ENCODE measurements at places on chromosomes 4 and X.

GRCh38 chr4:163132469-163133218 is 34.0 kb downstream of the NAF1 start:
- no peak for DNase-seq

DNA sequence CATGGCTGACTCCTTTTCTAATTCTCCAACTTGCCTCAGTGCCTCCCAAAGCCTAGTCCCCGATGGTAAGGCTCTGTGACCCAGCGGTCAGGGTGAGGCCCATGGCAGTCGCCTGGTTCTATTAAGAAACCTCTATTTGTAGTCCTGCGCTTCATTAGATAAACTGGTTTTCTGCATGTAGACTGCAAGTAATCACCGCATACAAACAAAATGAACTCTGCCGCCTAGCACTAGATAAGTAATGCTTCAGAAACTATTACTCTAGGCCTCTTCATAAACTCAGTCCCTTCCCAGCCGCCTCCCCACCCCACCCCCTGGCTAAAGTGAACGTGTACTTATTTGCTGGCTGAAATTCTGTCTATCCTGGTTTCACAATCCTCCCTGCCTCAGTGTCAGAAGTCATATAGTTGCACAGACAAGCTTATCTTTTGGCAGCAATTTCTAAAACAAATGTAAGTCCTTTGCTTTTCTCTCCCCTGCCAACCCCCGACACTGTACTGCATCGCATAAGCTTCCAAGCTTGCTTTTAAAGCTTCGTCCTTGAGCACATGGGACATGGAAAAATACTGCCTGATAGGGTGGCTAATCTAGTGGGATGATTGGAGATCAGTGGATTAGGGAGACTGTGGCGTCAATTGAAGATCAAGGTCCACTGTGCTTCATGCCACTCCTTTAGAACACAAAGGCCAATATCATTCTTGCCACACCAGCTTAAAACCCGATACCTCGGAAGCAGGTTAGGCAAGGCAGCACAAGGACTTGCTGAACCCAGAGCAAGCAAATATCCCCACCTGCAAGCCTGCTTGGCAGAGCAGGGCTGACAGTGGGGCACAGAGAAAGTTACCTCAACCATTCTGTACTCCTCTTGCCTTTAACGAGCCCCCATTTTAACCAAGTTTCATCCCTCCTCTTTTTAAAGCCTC is 125.8 kb downstream of the IRF2 start:
- no peak for DNase-seq

DNA sequence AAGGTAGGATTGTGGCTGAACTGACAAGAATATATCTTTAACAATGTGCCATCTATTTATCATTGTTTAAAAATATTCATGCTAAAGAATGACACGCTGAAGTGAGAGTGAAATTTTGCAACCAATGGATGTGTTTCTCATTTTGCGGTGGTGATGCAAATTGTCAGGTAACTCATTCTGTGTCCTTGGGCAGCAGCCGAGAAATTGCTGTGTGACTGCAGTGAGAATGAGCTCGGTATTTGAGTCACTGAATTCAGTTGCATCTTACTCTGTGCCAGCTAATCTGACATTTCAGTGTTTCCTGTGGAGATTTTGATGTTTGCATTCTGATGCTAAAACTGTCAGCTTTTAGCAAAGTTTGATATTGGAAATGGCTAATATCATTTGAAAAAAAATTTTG is 28.1 kb downstream of the MCUB start:
- DNase-seq = no peak

DNA sequence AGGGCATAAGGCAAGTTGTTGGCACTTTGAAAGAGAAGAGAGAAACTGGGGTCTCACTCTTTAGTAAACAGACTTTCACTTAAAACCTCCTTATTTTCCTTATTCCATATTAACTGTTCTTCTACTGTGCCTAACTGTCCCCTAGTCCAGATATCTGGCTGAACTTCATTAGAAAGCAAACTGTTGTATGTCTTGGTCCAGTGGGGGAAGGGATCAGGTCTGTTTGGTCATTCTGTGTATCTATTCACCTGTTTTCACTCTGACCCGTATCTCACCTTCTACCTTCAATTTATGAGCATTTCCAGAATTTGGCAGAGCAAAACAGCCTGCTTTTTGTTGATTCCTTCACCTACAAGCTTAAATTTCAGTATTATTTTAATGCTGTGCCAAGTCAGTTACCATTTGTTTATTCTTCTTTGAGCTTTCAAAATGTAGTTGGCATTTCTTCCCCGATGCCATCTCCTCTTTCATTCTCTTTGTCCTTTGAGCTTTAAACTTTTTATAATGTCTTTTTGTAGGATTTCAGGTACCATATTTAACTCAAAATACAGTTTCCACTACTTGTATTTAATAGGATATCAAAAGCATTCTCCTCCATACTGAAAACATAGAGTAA is 188.6 kb upstream of the PPARGC1A start:
- no peak for DNase-seq

GRCh38 chr4:82583897-82584587 is 22.3 kb upstream of the TMEM150C start:
- no peak for DNase-seq

DNA sequence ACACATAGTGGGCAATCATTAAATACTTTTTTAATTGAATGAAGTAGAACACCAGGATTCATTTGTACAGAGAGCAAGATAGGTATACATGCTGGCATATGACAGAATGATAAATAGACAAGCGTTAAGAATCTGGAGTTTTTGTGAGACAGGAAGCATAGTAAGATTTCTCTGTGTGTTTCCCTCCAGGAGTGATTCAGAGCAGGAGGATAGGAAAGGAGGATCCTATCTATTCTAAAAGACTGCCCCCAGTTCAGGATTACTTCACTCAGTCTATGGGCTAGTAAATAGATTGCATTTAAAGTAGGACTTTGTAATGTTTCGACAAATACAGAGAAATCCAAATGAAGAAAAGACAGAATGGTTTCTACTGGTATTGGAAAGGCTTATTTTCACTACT is 423.7 kb downstream of the PDGFC start:
- no peak for DNase-seq

GRCh38 chr4:5185551-5185950 is 134.3 kb downstream of the STK32B start:
- DNase-seq = no peak

GRCh38 chr4:84804136-84804535 is 162.4 kb downstream of the WDFY3 start:
- no peak for DNase-seq

- DNase-seq = no peak
Measured at GRCh38 chr4:101183666-101184373, 163.5 kb downstream of the PPP3CA start.

DNA sequence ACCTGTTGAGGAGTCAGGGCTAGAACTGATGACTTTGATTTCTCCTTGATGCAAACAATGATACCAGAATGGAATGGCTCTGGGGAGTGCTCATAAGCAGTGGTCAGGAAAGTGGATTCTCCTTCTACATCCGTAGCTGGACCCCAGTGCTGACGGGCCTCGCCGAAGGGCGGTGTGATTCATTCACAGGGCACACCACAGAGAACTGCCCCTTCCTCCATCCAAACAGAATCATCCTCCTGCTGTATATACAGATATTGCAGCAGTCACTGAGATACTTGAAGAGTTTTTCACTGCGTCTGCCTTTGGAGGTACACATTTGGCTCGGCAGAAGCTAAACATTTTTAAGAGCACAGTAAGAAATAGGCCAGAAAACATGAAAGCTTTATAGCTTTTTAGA is 7.3 kb upstream of the DCTD start:
- DNase-seq = no peak

DNA sequence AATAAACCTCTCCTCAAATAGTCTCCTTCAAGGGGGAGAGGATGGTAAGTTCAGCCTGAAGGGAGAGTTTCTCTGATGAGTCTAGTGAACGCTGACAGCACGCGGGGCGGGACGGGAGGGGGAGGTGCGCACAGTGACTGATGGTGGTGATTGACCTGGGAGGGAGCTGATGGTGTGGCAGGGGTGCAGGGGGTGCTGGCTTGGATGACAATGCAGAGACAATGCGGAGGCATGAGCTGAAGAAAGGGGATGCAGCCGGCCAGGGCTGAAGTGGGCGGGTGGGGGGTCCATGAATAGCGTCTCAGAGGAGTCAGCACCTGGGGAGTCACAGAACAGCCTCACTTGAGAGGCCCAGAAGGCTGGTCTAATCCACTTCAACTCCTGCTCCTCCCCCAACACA is 142.5 kb upstream of the PJA1 start:
- no peak for DNase-seq

GRCh38 chr4:142120921-142121320 is 484.5 kb downstream of the IL15 start:
- DNase-seq = no peak

DNA sequence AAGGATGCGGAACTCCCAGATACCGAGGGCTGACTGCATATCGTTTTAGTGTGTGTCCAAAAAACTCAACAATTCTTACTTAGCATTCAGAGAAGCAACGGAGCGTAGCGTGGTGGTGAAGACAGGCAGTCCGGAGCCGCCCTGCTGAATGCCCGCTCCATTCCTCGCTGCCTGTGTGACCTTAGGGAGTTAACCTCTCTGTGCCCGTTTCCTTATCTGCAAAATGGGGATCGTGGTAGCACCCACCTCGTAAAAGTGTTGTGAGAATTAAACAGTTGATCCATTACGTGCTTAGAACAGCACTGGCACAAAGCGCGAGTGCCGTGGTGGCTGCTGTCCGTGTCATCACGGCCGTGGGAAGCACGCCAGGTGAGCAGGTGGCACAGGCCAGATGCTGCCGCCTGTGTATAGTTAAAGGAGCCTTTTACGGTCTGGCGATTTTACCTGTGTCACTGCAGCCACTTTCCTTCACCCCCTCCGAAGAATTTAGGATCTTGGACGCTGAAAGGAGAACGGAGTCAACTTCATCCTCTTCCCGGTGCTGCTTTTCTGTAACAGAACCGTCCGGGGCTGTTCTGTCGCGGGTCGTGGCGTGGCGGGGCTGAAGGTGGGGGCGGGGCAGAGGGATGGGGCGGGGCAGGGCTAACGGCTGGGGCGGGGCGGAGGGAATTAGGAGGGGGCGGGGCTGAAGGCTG is 885 bp downstream of the CCDC110 start:
- peak; percentile 55 for DNase-seq

DNA sequence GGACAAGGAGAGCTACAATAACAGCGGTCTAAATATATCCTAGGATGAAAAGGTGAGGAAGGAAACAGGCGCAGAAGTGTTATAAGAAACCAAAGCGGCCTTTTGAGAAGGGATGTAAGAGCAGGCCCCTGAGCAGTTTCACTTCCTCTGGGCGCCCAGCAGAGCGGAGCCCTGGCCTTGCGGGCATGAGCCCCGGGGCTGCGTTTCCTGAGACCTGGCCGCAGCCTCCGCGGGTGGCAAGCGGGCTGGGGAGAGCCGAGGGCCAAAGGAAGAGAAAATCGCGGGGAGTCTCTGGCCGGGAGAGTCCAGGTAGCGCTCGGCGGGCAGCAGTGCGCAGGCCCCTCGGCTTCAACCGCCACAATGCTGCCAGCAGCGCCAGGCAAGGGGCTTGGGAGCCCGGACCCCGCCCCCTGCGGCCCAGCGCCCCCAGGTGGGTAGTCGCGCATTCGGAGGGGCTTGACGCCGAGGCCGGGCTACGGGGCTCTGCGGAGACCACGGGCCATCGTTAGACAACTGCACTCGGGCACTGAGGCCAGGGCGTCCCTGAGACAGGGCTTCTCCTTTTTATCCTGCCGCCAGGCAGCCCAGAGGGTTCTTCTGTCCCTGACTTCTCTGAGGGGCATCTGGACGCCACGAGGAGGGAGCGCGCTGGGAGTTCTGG is at the start of gene BANK1:
Gene BANK1, plus strand, starts transcription at position 210 of the 661 bp plus-strand sequence. Its CDS starts 151 bp downstream, at position 361.
- peak; percentile 85 for DNase-seq

- DNase-seq = no peak
Measured at GRCh38 chrX:119145241-119145653, 17.6 kb upstream of the KIAA1210 start.

DNA sequence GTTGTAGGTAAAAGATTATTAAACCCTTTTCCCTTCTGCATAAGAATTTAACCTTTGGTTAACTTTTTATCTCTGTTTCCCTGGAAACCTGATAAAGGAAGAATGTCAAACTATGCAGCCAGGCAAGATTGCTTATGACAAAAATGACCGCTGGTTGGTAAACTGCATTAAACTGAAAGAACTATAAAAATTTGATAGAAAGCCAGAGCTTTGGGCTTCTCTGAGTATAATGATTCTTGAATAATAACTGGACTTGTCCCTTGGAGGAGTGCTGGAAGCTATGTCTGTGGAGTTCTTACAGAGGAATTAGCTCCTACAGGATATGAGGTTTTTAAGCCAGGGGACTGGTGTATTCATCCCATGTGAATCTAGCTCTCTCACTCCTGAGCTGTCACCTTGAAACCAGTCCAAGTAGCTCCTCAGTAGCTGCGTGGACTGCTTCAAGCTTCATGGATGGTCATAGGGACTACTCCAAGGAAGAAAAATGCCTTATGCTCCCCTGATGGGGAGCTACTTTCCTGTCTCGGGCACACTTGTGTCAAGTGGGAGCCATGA is 52.0 kb downstream of the RASL11B start:
- no peak for DNase-seq

GRCh38 chr4:53059871-53060270 is 197.8 kb downstream of the RASL11B start:
- DNase-seq = no peak

GRCh38 chr4:158295053-158295452 is 84.8 kb downstream of the TMEM144 start:
- DNase-seq = no peak

- DNase-seq = no peak
Measured at GRCh38 chr4:42716996-42717395, 60.1 kb upstream of the ATP8A1 start.

GRCh38 chr4:78923464-78924312 is 15.6 kb downstream of the PAQR3 start:
- DNase-seq = no peak

DNA sequence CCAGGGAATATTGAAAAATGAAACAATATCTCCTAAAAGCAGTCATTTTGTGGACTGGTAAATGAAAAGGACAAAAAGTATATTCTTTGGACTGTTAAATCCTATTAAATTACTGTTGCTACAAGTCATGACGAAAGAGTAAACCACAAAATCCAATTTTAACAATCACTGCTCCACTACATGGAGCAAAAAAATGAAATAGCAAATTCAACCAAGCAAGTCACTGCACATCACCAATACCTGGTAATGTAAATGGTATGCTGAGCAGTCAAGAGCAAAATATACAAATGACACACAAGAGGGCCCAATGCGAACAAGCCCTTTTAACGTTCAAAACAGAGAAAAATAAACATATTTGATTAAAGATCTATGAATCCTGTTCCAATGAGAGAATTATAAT is 126.2 kb downstream of the KLHL13 start:
- DNase-seq = no peak

- no peak for DNase-seq
Measured at GRCh38 chrX:115360220-115360781, 70.8 kb downstream of the LUZP4 start.

GRCh38 chrX:19799319-19800182 is 87.8 kb downstream of the SH3KBP1 start:
- no peak for DNase-seq

GRCh38 chrX:12929701-12930100 is 23.3 kb downstream of the TLR8 start:
- DNase-seq = no peak

- DNase-seq = no peak
Measured at GRCh38 chr4:80098635-80099034, 25.6 kb upstream of the ANTXR2 start.

Measured in memory B cell (primary cell).